ENCODE measurements at places on chromosomes 3 and 15.

DNA sequence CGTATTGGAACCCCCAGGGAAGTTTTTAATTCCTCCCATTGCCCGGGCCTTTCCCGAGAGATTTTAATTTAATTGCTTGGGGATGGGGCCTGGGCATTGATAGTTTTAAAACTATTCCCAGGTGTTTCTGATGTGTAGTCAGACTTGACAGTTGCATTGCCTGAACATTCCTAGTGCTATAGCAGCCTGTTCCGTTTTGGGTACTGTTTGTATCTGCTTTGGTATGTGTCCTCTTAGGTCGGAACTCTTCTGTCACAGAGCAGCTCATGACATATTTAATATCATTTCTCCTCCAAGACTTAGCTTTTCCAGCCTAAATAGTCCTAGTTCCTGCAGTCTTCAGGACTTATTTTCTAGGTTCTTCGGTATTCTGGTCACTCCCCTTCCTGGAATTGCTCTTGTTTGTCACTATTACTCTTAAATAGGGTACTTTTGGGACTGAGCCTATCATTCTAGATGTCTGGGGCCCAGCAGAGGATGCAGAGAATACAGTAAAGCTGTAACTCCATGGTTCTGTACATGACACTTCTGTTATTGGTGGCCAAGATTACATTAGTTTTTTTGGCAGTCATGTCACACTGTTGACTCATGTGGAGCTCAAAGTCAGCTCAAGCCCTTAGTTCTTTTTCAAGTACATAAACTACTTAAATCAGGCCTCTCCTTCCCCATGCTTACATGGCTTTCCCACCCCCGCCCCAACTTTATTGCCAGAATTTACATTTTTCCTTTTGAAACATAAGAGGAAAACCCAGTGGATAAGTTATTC, 81.5 kb downstream of the BBX start:
- no peak for DNase-seq

DNA sequence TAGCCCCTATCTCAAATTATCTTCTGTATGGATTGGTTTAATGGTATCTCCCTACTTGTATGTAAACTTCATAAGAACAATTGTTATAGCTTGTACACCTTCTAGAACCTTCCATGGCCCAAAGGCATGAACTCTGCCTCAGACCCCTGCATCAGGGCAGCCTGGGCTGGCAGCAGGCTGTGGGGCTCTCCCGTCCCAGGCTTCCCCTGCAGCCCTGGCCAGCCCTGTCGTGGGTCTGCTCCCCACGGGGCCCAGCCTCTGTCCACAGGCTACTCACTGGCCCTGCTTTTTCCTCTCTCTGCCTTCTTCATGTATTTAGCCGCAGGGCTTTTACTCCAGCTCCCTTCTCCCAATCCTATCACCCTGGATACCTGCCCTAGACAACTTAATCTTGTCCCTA, 4.4 kb downstream of the SCN5A start:
- no peak for DNase-seq

DNA sequence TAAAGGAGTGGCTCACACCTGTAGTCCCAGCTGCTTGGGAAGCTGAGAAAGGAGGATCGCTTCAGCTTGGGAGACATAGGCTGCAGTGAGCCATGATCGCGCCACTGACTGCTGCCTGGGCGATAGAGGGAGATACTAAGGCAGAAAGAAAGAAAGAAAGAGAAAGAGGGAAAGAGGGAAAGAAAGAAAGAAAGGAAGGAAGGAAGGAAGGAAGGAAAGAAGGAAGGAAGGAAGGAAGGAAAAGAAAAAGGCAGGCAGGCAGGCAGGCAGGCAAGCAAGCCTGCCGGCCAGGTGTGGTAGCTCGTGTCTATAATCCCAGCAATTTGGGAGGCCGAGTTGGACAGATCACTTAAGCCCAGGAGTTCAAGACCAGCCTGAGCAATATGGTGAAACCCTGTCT, 15.3 kb downstream of the SLC28A1 start:
- no peak for DNase-seq

- DNase-seq, result no peak
Observed at GRCh38 chr15:36117296-36117787, 462.1 kb upstream of the CDIN1 start.

DNA sequence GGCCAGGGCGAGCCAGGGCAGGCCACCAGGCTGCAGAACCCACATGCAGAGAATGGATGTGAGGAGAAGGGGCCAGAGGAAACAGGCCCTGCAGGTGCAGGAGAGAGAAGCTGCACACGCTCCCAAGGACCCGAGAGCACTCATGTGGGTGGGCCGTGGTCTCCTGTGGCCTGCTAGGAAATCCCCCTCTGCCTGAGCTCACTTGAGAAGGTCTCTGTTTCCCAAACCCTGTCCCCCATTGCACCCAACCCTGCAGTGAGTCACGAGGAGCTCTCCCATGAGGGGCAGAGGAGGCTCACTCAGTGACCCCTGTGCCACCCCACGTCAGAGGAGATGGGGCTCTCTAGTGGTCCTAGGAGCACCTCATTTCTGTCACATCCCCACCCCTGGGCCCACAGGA, 111.1 kb downstream of the KLF13 start:
- no peak for DNase-seq

GRCh38 chr3:34934660-34935059, 704.7 kb upstream of the ARPP21 start:
- DNase-seq, result no peak

DNA sequence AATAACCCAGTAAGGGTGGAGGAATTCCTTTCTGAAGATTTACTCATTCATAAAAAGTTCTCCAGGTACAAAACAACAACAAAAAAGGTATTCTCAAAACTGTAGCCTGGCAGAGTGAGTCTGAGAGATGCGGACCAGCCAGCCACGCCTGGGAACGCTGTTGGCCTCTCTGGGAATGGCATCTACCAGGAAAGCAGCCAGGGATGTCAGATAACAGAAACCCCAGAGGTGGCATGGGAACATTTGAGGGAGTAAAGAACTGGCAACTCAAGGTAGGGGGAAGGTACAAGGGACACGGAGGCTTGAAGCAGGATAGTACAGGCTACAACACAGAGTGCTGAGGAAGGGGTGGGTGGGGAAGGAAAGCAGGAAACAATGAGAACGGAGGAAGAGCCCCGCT, 7.1 kb upstream of the AP3S2 start:
- DNase-seq, result no peak

DNA sequence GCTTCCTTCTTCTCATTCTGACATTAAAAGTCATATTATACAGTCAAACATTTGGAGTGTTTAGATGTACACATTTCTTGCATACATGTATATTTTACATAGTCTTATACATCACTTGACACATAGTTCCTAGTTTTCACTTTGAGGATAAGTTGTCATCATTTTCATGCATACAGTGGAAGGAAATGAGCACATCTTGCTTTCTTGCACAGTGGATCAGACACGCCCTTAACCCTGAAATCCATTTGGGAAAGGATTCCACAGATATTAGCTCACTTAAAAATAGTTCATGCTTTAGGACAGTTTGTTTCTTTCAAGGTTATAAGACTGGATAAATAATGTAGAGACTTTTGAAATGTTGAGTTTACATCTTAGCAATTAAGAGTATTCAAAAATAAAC, 148.6 kb upstream of the MME start:
- no peak for DNase-seq

DNA sequence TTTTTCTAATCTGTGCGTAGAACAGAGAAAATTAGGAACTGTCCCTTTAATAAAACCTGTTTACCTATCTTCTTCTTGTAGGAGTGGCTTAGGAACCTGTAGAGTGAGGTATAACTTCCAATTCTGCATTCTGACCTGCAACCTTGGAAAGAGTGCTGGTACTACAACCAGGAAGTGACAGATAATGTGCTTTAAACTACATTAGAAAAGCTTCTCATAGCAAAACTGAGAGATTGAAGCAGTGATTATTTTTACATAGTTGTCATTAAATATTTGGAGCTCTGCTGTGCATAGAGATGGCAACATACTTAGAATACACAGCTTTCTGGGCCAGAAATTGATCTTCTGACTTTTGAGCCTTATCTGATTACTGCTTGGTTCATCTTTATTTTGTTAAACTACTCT, 50.4 kb upstream of the ZDHHC23 start:
- DNase-seq, result no peak

DNA sequence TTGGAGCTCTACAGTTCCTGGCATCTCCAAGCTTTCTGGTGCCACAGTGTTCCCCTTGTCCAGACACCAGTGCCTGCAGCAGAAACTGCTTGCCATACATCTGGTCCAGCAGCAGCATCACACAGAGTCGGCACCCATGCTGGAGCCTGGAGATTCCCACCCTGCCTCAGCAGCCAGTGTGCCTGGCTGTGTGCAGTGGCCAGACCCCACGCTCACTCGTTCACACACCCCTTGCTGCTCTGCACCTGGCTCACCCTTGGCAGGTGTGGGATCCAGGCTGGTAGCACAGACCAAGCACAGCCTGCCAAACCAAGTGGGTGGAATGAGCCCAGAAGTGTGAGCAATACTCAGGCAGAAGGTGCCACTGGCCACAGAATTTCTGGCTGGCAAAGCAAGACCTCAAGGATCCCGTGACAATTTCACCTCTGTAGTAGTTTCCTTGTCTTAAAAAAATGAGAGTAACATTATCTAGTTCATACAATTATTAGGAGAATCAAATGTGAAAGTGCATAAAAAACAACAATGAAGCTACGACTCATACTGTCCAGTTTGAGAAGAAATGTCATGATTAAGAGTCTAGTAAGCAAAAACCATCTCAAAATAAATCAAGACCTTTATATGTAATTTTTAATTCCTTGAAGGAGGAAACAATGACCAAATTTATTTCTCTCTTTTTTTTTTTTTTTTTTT, 22.9 kb upstream of the ZBED2 start:
- no peak for DNase-seq

- DNase-seq, result no peak
Observed at GRCh38 chr3:13068269-13069010, 4.8 kb downstream of the IQSEC1 start.

- no peak for DNase-seq
Observed at GRCh38 chr15:60254416-60254815, 143.4 kb downstream of the ANXA2 start.

GRCh38 chr3:187019542-187020072, 89.3 kb downstream of the ST6GAL1 start:
- no peak for DNase-seq

DNA sequence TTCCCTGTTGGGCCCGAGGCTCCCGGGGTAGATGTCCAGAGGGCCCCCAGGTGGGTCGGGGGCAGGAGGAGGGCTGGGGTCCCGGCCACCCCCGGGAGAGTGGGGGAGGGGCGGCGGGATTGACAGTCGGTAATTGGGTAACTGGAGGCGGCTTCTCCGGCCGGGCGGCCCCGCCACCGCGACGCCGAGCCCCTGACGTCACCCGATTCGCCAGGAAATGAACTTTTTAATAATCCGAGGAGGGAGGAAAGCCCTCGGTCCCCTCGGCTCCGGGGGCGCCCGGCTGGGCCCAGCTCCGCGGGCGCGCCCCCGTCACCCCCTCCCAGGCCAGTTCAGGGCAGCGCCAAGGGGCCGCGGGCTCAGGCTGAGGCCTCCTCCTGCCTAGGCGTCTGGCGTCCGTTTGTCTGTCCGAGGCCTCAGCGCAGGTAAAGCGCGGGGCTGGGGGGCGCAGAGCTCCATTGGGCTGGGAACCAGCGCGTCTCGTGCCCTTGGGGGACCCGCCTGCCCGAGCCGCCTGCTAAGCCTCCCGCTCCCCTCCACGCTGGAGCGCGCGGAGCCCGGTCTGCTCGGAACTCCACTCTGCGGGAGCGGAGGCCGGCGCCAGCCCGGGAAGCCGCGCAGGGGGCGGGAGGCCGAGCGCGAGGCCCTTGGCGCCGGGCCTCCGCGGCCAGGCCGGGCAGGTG, 3.9 kb downstream of the GATA2 start:
- DNase-seq, result peak; percentile 79

- no peak for DNase-seq
Observed at GRCh38 chr3:38009807-38010591, 19.4 kb downstream of the VILL start.

DNA sequence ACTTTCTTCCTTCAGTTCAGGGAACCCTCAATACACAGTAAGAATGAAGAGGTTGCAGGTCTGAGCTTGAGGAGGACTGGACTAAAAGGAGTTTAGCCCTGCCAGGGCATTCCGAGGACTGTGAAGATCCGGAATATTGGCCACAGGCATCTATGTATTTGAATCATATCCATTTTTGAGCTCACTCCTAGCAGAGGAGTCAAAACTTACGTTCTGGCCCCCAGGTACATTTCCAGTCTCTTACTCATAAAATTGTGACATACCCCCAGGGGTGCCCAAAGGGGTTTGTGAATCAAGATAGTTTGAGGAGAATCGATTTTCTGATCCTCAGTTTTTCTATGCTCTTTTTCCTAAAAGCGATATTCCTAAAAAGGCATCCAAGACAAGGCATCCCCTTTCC, 27.6 kb upstream of the SRP14 start:
- DNase-seq, result no peak

DNA sequence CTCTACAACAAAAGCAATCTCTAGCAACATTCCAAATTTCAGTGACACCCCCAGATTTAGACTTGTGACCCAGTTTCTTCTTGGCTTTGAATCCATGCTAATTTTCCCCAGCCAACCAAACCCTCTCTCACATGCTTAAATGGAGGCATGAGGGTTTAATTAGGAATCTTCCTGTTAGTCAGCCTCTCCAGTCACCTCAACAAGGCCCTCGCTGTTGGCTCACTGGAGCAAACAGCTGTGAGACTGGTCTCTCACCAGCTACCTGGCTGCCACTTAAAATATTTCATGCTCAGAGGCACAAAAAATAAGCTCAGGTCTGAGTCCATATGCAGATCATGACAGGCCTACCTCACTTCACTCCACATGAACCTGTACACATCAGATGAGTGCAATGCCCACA, 630.4 kb upstream of the ADAMTS9 start:
- DNase-seq, result no peak

DNA sequence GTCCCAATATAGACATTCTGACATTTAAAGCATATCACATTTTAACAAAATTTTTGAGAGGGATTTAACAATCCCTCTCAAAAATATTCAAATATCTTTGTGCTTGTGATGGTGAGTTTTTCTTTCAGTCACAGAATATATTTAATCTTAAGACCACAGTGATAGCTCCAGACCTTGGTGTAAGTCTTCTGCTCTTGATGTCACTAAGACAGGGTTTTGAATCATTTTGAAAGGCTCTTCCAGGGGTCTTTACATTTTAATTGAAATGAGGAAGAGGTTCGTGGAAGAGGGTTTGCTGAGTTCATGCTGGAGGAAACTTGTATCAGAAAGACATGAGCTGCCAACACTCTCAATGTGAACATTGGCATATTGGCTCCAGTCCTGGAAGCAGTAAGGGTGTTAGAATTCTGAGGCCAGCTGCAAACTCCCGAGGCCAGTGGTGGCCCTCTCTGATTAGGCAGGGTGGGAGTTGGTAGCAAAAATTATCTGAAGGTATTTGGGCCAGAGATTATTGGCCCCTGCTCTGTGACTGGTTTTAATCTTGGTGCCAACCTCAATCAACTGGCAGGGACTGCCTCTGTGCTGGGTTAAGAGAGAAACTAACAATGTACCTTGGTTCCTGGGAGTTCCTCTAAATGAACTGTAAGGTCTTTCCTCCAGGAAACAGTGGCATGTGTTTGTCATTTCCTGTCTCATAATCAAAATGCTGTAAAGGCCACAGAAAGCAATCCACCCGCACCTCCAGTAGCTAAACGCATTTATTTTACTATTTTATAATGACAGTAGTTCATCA, 5.3 kb downstream of the POU1F1 start:
- DNase-seq, result peak; percentile 59

All from endothelial cell of umbilical vein (primary cell).